ENCODE measurements at places on chromosomes 2 and 18.

DNA sequence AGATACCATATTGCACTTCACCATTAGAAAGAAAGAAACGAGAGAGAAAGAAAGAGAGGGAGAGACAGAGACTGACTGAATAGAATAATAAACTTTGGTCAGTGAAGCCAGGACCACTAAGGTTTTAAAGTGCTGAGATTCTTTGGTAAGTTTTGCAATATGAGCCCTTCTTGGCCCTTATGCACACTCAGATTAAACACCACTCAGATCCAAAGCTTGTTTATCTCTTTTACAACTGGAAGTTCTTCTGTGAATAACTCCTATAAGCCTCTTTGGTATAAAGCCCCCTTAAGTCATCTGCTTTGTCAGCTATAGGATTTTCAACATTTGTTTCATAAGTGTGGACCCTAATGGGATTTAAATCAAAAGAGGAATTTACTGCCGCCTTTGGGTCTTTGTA lies 40.8 kb downstream of the PID1 start:
- no peak for DNase-seq

DNA sequence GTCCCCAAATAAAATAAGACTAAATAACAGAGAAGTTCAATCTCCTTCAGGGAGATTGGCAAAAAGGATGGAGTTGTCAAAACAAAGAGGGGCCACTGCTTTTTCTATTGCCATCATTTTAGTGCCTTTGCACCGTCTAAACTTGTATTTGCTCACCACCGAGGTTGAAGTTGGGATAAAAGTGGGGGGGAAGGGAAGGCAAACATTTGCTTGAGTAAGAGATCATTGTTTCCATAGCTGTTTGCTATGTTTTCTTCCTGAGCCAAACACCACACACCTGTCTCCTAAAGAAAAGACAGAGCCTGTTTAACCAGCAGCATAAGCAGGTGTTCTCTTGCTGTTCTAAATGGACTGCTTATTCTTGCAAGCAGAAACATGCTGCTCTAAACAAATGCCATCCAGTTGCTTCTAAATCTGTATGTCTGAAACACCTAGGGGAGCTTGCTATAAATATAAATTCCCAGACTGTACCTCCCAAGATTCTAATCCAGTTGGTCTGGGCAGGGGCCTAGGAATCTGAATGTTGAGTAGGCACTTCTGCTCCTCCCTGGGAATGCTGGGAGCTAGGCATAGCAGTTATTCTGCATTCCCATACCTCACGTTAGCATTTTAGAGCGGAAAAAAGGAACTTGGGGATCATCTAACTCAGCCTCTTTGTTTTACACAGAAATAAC lies 179.4 kb upstream of the ARL4C start:
- no peak for DNase-seq

GRCh38 chr2:77086051-77086450 lies 436.1 kb downstream of the LRRTM4 start:
- DNase-seq = no peak

GRCh38 chr2:172246649-172247048 lies 143.9 kb upstream of the DLX2 start:
- no peak for DNase-seq

- DNase-seq = peak; percentile 31
Measured at GRCh38 chr18:45521777-45522176, 93.5 kb upstream of the SLC14A2 start.

- DNase-seq = peak; percentile 76
Measured at GRCh38 chr2:85445316-85446295, 27.1 kb downstream of the SH2D6 start.

DNA sequence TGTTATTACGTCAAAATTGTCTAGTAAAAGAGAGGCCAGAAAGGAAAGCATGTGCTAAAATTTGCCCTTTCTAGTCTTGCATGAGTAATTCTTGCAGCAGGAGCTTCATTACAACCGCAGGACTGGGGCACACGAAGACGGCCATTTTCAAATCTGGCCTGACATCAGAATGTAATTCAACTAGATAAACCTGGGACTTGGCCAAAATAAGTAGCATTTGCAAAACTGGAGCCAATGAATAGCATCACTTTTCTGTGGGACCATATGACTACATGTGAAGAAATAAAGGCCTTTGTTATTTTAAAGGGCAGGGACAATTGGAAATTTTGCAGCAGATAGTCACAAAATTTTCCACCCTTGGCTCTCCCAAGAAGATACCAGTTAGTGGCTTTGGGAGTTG lies 3.0 kb upstream of the FZD7 start:
- DNase-seq = no peak

DNA sequence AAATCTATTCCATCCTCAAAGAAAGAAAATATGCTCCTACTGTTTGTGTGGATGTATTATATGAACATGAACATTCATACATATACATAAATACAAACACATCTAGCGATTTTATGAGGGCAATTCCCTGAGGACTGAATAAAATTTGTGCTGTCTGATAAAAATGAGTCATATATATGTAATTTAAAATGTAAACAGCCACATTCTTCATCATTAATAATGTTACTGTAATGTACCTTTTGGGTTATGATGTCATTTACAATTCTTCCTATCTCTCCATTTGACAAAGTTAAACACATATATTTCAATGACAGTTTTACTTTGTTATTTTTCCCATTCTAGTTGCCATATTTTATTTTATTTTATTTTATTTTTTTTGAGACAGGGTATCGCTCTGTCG lies 91.3 kb upstream of the ZFP36L2 start:
- no peak for DNase-seq

- no peak for DNase-seq
Measured at GRCh38 chr2:214629875-214630274, 179.6 kb downstream of the BARD1 start.

DNA sequence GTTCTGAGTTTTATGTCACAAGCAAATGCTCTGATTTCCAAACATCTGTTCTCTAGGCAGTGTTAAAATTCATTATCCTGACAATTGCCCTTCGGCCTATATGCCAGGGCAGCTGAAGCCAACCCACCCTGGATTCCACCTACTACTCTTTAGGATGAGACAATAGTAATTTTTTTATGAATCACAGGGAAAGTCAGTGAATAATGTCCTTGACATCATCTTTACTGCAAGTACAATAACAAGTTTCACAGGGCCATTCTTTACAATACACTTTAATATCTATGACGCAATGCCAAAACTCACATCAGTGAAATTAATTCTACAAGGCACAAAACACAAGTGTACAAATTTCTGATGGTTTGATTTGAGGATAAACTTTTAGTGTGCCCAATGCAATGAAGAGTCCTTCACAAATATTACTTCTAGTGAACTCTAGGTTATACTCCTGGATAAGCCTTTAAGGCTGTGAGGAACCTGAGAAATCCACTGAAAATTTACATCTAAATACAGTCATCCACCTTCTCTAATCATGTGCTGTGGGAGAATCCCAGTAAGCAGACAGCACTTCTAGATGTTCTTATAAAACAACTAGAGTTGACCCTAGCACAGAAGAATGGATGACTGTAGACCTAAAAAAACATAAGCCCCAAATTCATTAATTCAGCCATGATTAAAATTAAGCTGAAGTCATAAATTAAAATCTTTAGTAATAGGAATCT lies 77.3 kb upstream of the CTLA4 start:
- DNase-seq = no peak

GRCh38 chr2:24816884-24817283 lies 23.7 kb downstream of the CENPO start:
- peak; percentile 49 for DNase-seq

- no peak for DNase-seq
Measured at GRCh38 chr2:236984046-236984445, 101.6 kb upstream of the COPS8 start.

- no peak for DNase-seq
Measured at GRCh38 chr2:6933911-6934310, 16.7 kb downstream of the RNF144A start.

GRCh38 chr2:23350041-23350791 lies 34.8 kb upstream of the KLHL29 start:
- DNase-seq = no peak

DNA sequence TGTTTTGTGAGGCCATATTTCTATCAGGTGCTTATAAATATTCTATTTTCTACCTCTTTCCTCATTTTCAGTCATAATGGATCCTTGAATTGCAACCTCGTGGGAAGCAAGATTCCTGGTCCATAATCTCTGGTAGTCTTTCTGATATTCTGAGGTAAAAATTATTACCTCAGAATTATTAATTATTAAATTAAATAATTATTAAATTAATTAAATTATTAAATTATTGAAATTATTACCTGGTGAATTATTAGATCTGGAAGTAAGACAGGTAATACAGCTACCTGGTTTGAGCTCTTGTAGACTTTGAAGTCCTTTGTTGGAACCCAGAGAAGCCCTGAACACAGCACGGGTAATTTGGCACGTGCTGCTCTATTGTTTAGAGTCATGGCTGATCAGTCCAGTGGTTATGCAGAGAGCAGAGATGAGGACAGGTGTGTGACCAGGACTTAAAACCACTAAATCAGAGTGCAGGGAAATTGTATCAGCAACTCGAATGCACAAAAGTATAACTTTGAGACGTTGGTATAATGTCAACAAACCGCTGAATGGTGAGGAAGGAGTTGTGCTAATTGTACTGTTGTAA lies 46.8 kb upstream of the PTPRM start:
- no peak for DNase-seq

- no peak for DNase-seq
Measured at GRCh38 chr18:46754188-46754587, 2.7 kb downstream of the ST8SIA5 start.

GRCh38 chr2:191582355-191582754 lies 95.6 kb upstream of the NABP1 start:
- DNase-seq = peak; percentile 81

DNA sequence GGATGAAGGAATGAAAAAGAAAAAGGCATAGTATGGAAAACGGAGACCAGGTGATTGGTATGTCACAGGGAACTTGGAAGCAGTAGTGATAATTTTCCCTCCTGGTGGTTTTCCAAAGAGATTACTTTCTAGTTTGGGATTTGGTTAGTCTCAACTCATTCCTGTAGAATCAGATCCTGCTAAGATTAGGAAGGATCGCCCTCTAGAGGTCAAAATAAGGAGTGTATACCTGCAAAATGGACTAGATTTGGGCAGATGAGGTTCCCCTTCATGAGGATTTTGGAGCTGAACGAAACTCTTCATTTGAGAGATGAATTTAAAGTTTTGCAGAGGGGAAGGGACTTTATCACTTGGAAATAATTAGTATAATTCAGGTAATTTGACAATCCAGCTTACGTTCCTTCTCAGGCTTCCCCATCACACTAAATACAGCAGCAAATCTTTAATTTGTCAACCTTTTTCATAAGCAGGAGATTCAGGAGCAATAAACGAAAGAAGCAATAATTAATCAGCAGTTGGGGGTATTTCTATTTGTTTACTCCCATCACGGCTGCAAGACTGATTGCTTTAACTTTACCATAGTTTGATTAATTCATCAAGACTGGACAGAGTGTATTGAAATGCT lies 65.2 kb downstream of the CCDC195 start:
- peak; percentile 24 for DNase-seq

DNA sequence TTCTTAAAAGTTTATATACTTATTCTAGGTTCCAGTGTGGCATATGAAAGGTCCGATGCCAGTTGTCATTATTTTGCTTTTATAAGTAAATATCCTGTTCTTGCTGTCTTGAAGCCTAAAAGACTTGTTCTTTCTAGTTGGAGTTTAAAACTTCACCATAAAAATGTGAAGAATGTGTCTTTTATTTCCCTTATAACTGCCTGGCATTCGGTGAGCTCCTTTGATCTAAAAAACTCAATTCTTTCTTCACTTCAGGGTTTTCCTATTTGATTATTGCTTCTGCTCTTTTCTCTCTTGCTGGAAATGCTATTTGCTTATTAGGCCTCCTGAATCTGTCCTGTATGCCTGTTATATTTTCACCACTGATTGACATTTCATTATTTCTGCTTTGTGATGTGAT lies 51.6 kb downstream of the TSPYL6 start:
- DNase-seq = no peak

GRCh38 chr18:6731222-6731596 lies 1.7 kb downstream of the ARHGAP28 start:
- DNase-seq = peak; percentile 77

GRCh38 chr2:231545105-231545902 lies 15.1 kb upstream of the NMUR1 start:
- no peak for DNase-seq

DNA sequence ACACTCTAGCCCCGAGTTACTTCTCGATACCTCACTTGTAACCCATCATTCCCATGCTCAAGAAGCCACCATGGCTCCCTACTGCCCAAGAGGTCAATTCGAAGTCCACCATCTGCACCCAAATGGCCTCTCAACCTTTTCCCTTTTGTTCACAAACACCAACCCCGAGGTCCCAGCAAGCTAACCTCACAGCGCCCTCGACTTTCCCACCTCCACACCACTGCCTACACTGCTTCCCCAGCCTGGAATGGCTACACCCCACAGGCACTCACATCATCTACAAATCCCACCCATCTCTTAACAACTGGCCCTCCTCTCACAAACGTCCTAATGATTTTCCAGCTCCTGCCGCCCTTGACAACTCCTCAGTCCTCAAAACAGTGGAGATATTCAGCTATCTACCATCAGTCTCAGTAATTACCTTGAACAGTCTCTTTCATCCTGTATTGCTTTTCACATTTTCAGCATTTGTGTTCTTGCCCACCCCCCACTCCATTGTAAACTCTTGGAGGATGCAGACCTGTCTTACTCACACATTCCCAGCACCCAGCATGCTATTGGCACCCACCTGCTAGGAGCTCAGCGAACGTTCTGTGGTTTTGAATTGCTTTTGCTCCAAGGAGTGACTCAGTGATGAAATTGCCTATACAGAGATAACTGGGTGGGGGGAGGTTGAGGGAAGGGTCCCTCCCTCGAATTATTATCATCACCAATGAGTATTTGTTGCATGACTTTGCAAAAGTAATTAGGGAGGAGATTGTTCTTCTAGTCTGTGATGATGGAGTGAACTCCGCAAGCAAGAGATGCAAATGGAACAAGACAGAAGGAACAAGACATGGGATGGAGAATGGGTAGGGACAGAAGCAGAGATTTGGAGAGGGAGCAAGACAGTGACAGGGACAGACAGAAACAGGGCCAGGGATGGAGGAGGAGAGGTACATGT lies 106.8 kb downstream of the CYP26B1 start:
- DNase-seq = no peak

DNA sequence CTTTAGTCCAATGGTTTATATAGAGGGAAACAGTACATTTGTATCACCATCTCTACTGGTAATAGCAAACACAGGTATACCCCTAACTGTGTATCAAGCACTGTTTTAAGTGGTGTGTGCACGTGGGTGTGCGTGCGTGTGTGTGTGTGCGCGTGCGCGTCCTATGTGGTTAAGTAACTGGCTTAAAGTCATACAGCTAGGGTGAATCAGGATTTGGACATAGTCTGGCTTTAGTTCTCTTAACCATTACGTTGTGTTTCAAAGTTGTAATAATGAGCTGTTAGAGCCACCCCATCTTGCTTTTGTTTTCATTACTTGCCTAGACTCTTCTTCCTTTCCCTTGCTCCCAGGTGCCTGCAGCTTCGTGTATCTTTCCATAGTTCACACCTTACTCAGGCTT lies 2.1 kb downstream of the HADHB start:
- DNase-seq = no peak
